ENCODE measurements at places on chromosomes 1 and 21.

DNA sequence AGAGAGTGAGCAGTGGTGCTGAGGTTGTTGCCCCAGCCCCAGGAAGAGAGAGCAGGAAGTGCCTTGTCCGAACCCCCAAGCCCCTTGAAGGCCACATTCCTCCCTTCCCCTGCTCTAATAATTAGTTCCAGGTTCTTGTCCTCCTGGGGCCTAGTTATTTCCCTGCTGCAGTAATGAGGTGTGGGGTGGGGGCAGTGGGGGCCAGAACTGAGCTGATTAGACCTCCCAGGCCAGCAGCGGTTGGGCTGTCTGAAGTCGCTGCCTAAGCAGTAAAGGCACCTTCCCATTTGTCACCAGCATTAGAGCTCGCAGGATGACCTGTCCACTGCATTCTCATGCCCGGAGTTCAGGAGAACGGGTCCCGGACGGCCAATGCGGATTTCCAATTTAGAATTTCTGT, 186.5 kb upstream of the CSF3R start:
- DNase-seq: no peak

GRCh38 chr1:40610156-40610555, 55.3 kb downstream of the RIMS3 start:
- DNase-seq: no peak

GRCh38 chr1:155884031-155884960, 24.9 kb downstream of the SYT11 start:
- no peak for DNase-seq

- no peak for DNase-seq
These were observed 28.7 kb downstream of the FMO2 start for GRCh38 chr1:171213559-171214454.

- no peak for DNase-seq
These were observed 16.0 kb downstream of the RRP1 start for GRCh38 chr21:43805275-43805800.

- no peak for DNase-seq
These were observed 30.2 kb downstream of the PLA2G4A start for GRCh38 chr1:186858923-186859322.

DNA sequence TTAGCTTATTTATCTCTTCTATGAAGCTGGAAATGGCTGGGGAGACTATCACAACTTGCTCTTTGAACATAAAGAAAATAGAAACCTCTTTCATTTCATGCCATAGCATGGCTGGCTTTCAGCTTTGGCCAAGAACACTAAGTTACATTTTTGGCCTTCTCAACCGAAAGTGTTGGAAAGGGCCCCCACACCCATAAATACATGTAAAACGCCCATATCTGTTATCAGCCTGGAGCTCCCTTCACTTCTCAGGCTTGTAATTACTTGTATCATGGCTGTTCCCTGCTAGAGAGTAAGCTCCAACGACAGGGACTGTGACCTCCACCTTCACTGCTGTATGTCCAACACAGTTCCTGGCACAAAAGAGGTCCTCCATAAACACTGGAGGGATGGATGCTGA, 12.7 kb upstream of the EIF4G3 start:
- no peak for DNase-seq

GRCh38 chr1:213526306-213526705, 461.5 kb upstream of the PROX1 start:
- DNase-seq: no peak

GRCh38 chr1:228006034-228006785, 588 bp upstream of the WNT3A start:
- DNase-seq: no peak

DNA sequence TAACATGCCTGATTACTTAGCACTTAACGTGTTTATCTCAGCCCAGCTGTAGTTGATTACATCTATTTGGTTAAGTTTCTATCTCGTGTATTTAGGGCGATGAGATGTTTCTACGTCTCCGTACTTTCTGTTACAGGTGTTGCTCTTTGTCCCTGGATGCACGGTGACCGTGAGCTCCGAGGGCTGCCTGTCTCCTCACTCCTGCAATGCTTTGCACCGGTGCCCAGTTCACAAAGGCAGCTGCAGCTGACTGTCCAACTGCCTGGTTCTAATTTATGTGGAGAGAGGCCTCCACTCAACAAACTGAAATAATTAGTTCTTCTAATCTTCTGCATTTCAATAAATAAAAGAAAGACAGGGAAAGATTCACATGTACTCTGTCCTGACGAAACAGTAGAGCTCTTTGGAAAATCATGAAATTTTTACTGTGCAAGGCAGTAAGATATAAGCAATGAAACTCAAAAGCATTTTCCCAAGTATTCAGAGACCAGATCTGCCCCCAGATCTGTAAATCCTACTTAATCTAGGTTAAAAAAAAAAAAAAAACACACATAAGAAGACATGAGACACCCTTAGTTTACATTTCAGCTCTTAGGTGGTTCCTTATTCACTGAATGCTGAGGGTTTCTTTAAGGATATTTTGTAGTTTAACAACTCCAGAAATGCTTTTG, 108.2 kb downstream of the TGFBR3 start:
- DNase-seq: no peak

DNA sequence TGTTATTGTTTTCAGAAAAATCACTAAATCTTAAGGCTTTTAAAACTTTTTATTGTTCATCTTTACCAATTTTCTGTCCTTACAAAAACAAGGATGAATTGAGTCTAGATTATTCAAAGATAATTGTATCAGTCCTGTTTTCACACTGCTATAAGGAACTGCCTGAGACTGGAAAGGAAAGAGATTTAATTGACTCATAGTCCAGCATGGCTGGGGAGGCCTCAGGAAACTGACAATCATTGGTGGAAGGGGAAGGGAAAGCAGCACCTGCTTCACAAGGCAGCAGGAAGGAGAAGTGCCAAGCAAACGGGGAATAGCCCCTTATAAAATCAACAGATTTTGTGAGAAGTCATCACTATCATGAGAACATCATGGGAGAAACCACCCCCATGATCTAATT, 455.6 kb upstream of the ZP4 start:
- DNase-seq: no peak

GRCh38 chr21:45131537-45131999, 57.2 kb downstream of the ADARB1 start:
- no peak for DNase-seq

DNA sequence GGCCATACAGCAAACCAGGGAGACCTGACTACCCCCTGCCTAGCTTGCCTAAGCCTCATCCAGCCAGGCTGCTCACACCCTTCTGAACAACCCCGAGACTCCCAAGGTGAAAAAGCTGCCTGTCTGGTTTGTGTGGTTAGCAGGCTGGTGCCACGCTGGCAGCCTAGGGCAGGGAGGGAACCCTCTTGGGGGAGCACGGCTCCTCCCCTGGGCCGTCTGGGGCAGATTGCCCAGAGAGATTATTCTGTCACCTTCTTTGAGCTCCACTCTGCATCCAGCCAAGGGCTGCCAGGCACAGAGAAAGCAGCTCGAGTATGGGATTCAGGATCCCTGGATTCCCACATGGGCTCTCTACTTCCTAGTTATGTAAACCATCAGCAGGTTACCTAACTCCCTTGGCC, 27.5 kb upstream of the TCEA3 start:
- peak; percentile 80 for DNase-seq

DNA sequence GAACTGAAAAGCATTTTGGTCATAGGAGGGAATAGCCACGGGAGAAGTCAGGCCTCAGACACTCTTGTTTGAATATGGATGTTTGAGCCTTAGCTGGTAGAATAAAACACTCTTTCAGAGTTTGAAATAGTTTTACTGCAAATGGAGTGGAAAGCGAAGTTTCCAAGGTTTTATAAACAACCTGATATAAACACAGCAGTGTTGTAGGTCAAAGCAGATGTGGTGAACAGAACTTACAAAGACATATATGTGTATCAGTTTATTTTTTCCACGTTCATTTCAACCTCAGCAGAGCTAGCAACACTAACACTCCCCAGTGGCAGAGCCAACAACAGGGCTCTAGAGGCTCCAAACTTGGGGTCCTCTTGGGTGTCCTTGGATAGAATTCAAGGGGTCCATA, 89.9 kb downstream of the WLS start:
- DNase-seq: no peak

DNA sequence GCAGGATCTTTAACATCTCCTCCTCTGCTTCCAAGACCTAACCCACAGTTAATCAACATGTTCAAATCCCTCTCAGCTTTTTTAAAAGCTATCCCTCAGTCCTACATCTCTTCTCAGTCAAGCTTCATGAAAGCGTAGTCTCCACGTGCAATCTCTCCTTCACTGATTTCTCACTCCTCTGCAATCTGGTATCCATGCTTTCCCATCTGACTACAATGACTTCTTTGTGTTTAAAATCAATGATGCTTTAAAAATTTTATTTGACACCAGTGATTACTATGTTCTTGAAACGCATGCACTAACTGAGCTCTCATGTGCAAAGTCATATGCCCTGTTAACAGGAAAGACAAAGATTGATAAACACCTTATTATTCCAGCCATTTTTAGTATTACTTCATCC, 67.5 kb upstream of the BEND5 start:
- no peak for DNase-seq

DNA sequence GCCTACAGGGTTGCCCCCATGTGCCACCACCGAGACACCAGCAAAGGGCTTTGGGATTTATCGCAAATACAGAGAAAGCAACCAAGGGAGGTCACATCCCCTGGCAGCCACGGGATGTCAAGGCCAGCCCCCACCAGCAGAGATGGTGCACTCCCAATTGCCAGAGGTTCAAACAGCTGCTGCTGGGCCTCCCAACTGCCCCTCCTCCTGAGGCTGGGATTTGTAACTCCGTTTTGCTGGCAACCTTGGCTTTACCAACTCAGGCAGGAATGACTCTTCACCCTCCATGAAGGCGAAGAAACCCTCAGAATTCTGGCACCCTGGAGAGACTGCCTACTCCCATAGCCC, 11.6 kb downstream of the TMEM53 start:
- DNase-seq: no peak

- no peak for DNase-seq
These were observed 391.0 kb downstream of the PTPRC start for GRCh38 chr1:199029855-199030254.

DNA sequence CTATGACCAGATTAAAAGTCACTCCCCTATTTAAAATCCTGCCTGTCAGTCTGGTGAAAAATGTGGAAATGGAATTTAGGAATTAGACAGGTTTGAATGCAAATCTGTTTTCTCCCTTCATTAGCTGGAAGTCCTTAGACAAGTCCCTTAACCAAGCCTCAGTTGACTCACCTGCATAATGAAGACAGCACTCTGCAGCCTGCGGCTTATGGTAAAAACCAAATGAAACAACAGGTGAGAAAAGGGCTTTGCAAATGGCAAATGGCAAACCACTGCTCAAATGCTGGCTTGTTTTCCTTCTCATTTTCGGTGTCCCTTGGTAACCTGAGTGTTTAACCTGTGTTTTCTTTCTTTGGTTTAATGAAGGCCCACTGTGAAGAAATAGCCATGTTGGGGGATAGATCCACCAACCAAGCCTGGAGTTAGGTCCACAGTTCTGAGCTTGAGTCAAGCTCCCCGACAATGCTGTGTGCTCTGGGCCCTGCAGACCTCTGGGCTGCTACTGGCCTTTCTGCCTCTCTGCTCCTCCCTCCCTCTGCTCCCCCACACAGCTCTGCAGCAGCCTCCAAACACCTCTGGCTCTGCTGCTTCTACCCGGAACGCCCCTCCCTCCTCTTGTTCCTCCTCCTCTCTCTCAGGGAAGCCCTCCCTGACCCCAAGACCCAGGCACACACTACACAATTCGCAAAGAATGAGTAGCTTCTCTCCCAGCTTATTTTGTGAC, 641.8 kb downstream of the MATN1 start:
- DNase-seq: no peak

GRCh38 chr1:18290740-18291412, 183.3 kb downstream of the IGSF21 start:
- DNase-seq: no peak

DNA sequence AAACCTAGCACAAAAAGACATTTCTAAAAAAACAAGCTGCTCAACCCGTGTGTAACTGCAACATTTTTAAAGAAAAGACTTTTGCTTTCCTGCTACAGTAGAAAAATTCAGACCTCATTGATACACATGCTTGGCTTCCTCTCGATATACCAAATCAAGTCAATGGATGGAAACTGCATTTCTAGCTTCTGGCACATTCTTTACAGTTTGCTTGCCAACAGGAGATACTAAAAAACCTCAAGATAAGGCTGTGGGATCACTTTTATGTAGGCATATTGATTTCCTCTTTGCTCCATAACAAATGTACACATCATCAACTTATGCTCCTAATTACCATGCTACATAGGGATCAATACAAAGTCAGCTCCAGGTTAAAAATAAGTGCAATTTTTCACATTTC, 178.4 kb downstream of the SIPA1L2 start:
- no peak for DNase-seq

DNA sequence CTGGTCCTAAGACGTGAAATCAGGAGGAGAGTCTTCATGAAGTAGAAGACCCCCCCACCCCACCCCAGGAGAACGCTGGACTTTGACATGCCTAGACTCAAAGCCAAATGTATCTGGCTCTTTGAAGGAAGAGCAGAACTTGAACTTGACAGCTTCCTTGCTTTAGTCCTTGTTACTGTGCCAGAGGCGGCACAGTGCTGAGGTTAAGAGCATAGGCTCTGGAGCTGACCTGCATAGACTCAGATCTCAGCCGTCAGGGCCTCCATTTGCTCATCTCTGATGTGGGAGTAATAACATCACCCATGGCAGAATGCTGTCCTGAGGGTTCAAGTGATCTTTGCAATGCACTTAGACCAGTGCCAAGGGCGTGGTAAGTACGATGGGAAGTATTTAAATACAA, 39.0 kb downstream of the COL6A1 start:
- DNase-seq: no peak

DNA sequence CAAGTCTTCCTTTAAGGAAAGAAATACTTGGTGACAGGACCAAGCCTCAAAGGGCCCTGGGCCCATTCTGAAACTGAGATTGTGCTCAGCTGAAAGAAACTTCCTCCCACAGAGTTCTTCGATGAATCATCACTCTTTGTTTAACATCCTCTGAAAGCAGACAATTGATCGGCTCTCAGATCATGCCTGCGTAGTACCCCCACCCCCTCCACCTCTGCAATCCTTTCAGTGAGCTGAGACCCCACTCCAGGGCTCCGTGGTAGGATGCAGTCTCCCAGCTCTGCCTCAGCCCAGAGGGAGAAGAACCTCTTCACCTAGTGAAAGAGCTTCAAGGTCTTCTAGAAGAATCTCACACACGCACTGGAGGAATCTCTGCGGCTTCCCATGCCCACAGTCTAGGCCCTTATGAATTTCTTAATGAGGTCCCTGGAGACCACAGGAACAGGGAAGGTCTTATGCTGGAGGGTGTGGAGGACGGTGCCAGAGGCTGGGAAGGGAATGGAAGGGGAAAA, 104.9 kb upstream of the SOD1 start:
- no peak for DNase-seq

- no peak for DNase-seq
These were observed 34.1 kb upstream of the RNF187 start for GRCh38 chr1:228453022-228453560.

GRCh38 chr1:76086597-76086996, 12.1 kb downstream of the ST6GALNAC3 start:
- DNase-seq: no peak

- no peak for DNase-seq
These were observed 61.0 kb downstream of the IER5 start for GRCh38 chr1:181149326-181150125.

- DNase-seq: peak; percentile 34
These were observed 15.8 kb upstream of the TRIM63 start for GRCh38 chr1:26083208-26083607.

- DNase-seq: no peak
These were observed 105.3 kb downstream of the PGBD5 start for GRCh38 chr1:230320804-230321203.

GRCh38 chr1:115175596-115175995, 86.3 kb upstream of the TSPAN2 start:
- DNase-seq: no peak

GRCh38 chr21:34722684-34723300, 54.0 kb downstream of the CLIC6 start:
- DNase-seq: no peak

GRCh38 chr1:117686907-117687306, 81.1 kb downstream of the TENT5C start:
- DNase-seq: no peak
